ENCODE measurements at places on chromosomes 4 and X. TPM values are rescaled to one million over a fixed set of nuclear protein-coding genes. Genes with fewer than 3 reads are reported as not detected.

The NOX1 gene
- total RNA-seq: not detected

The MAGEB6 gene
- total RNA-seq: not detected

The MBNL3 gene
- 24.7 TPM for total RNA-seq

The SLC4A4 gene
- total RNA-seq: 23.9 TPM

The GJB1 gene
- 0.41 TPM for total RNA-seq

The MAGEA4 gene
- total RNA-seq: not detected

The ASB11 gene
- 43.3 TPM for total RNA-seq

The CCSER1 gene
- total RNA-seq: 19.9 TPM

The OPRPN gene
- not detected for total RNA-seq

The NAAA gene
- 33.4 TPM for total RNA-seq

The CSN3 gene
- not detected for total RNA-seq

The KLHL13 gene
- total RNA-seq: 90.3 TPM

The FAM133A gene
- total RNA-seq: not detected

The CT45A3 gene
- not detected for total RNA-seq

The VEGFC gene
- total RNA-seq: 8.7 TPM

The FAM193A gene
- total RNA-seq: 23.7 TPM

The SHROOM3 gene
- total RNA-seq: 17.5 TPM

The RPS6KA6 gene
- total RNA-seq: 10.3 TPM

The CT47B1 gene
- not detected for total RNA-seq

The ANK2 gene
- total RNA-seq: 371 TPM

The AR gene
- 9.3 TPM for total RNA-seq

The SPANXD gene
- not detected for total RNA-seq

The PALLD gene
- total RNA-seq: 221 TPM

The DAPP1 gene
- 10.5 TPM for total RNA-seq

The CPE gene
- 147 TPM for total RNA-seq

The NR3C2 gene
- total RNA-seq: 35.4 TPM

The CT45A10 gene
- not detected for total RNA-seq

The GYG2 gene
- 1.6 TPM for total RNA-seq

The XKRX gene
- total RNA-seq: 1.0 TPM

The CTAG1B gene
- total RNA-seq: not detected

The TEX13D gene
- total RNA-seq: not detected

The HAUS3 gene
- 19.4 TPM for total RNA-seq

The NALF2 gene
- total RNA-seq: 0.10 TPM

The MTNR1A gene
- 0.21 TPM for total RNA-seq

The CYSLTR1 gene
- total RNA-seq: 8.4 TPM

The PWWP3B gene
- total RNA-seq: 49.2 TPM

The HOPX gene
- 60.1 TPM for total RNA-seq
